Omental fat pad (tissue), 4 donors: ENCODE measurements at places on chromosomes 7 and 10.

GRCh38 chr10:69180525-69181204, 631 bp downstream of the SUPV3L1 start:
- no peak for DNase-seq

GRCh38 chr10:97798958-97799610, 27.3 kb upstream of the SFRP5 start:
- no peak for DNase-seq

GRCh38 chr10:21194510-21194993, 297.4 kb upstream of the NEBL start:
- no peak for DNase-seq

- no peak for DNase-seq
Observed at GRCh38 chr10:127875449-127875765, 17.3 kb downstream of the CLRN3 start.

GRCh38 chr7:111730476-111731300, 168.4 kb upstream of the IMMP2L start:
- no peak for DNase-seq

DNA sequence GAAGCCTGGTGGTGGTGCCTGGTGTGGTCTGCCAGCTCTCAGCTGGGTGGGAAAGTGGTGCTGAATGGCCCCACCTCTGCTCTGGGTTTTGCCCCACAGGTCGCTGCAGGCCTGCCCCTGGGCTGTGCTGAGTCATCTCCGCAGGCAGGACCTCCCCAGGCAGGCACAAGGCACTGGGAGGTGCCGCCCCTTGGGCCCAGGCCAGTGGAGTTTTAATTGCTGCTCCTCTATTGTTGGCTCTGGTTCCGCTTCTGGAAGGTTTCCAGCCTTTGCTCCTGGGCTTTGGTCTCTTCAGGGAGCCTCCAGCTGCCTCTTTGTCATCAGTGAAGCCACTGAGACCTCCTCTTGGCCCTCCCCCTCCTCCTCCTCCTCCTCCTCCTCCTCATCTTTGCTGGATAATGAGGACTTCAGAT, 180.3 kb upstream of the GRB10 start:
- no peak for DNase-seq

DNA sequence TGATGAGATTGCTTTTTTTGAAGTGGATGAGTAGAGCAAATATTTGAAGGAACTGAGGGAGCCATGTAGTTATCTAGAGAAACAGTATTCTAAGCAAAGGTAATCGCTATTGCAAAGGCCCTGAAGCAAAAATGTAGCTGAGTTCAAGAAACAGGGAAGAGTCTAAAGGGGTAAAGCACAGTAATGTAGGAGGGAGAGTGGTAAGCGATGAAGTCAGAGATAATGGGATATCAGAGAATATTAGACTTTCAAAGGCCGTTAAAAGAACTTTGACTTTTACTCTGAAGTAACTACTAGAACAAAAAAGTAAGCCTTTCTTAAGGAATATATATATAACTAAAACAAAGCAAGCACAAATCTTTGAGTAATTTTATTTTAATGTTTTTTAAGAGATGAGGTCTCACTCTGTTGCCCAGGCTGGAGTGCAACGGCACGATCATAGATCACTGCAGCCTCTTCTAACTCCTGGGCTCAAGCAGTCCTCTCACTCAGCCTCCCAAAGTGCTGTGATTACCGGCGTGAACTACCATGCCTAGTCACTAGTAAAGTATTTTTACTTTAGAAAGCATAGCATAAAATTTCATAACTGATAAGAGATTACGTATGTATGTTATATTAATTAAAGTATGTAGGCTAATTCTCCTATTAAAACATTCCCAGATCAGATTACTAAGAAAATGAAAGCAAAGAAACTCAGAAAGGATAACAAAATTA, 61.7 kb upstream of the OIT3 start:
- DNase-seq, result no peak

DNA sequence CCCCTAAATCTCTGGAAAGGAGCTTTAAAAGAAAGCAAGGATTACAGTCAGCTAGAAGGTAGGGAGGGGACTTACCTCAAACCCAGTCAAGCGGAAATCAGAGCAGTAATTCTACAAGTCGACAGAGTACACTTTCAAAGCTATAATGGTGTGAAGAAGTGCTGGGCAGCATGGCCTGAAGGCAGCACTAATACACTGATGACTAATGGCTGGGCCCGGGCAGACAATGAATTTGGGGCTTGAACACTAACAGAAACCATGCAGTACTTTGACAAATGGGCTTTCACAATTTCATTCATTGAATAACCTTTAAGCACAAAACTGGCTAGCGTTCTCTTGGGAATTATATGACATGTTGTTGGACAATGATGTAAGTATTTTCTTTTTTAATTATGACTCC, 4.7 kb downstream of the GLI3 start:
- DNase-seq, result peak; percentile 30

DNA sequence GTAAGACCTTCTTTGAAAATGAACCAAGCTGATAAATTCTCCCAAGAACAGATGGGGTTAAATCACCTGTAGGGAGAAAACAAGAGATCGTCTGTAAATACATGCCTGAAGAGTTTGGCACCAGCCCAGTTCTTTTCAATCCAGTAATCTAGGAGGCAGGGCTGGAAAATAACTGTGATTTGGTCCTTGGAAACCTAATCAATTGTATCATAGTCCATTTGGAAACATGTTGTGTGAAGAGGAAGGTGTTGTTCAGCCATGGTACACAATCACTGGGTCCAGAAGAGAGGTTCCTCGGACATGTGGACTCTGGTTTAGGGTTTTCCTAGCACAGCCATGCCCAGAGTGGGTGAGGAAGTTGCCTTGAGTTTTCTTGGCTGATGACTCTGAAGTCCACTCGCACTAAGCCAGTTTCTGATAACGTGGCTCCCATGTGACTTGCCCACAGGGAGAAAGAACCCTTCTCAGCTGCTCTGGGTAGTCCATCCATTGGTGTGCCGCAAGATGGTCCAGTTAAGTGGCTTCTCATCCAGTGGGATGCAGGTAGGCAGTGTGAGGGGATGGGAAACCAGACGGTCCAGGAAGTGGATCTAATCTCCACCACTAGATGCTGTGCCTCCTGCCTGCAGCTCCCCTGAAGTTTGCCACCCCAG, 5.1 kb downstream of the BLNK start:
- no peak for DNase-seq

DNA sequence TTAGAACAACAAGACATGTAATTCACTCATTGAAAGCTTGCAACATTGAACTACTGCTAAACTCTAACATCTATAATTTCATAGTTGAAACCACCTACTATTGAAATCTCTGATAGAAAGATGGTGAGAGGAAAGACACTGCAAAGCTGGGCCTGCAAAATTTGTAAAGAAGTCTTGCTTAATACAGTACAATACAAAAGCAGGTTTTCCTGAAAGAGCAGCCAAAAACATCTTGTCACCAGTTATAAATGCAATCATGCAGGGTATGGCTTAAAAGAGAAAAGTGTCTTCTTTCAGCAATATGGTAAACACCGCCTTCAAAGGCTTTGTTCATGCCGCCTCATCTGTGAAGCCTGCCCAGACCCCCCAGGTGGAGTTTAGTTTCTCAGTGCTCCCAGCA, 109.2 kb downstream of the ANK3 start:
- no peak for DNase-seq

- DNase-seq, result no peak
Observed at GRCh38 chr10:77182803-77183202, 454.8 kb downstream of the KCNMA1 start.

GRCh38 chr7:45691155-45691656, 117.0 kb downstream of the ADCY1 start:
- DNase-seq, result no peak

DNA sequence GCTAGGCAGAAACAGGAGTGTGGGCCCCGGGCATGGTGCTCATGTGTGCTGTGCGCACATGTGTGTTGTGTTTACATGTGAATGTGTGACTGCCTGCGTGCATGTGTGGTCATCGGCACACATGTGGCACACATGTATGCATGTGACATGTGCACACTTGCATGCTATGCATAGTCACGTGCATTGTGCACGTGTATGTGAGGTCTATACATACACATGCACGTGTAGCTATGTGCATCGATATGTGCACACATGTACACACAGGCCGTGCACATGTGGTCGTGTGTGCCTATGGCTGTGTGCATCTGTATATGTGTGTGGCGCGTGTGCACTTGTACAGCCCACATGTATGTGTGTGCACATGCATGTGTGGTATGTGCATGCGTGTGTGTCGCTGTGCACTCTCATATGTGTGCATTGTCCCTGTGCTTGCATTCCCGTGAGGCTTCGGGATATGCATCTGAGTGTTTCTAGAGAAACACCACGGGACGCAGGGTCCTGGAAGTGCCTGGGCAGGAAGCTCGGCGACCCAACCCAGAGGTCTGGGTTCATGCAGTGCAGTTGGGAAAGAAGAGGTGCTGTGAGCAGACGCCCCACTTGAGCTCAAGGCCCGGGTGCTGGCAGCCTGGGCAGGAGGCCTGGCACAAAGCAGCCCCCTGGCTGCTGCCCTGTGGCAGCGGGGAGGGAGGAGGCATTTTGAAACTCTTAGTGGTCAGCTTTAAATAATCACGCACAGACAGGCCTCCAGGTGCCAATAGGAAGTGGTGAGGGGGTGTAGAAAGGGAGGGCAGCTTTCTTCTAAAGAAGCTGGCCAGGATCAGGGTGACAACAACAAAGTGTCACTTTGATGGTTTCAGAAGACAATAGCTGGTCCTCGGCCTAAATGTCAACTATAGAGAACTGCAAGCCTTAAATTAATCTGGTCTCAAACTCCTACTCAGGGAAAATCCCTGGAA, 410.0 kb upstream of the MGMT start:
- DNase-seq, result no peak

GRCh38 chr7:75579899-75580298, 87.8 kb downstream of the SPDYE5 start:
- DNase-seq, result no peak

- DNase-seq, result no peak
Observed at GRCh38 chr10:6321880-6322279, 119.1 kb downstream of the PFKFB3 start.
